Bronchus fibroblast of lung (primary cell): ENCODE measurements at places on chromosomes 12 and 14. TPM values are rescaled to one million over a fixed set of nuclear protein-coding genes. Genes with fewer than 3 reads are reported as not detected.

CLMN gene
- 0.17 and 0.30 TPM in 2 replicates for total RNA-seq

CLEC1A gene
- total RNA-seq = not detected in 2 replicates

ASCL1 gene
- total RNA-seq = not detected in 2 replicates

ESRRB gene
- under 0.01 TPM in 1 of 2 replicates, not detected in the other for total RNA-seq

MAP3K9 gene
- 0.45 and 0.84 TPM in 2 replicates for total RNA-seq

DPY19L2 gene
- 1.5 and 2.5 TPM in 2 replicates for total RNA-seq

TPPP2 gene
- not detected in 2 replicates for total RNA-seq

SLC7A8 gene
- total RNA-seq = 0.34 and 0.45 TPM in 2 replicates

SIX6 gene
- total RNA-seq = not detected in 2 replicates

CCDC196 gene
- not detected in 2 replicates for total RNA-seq

AVPR1A gene
- not detected in 2 replicates for total RNA-seq

OAS2 gene
- not detected in 2 replicates for total RNA-seq

ZBTB1 gene
- total RNA-seq = 14.4 and 18.7 TPM in 2 replicates

SOAT2 gene
- total RNA-seq = under 0.01 TPM in 1 of 2 replicates, not detected in the other

SP7 gene
- not detected in 2 replicates for total RNA-seq

SCN8A gene
- 0.74 and 1.7 TPM in 2 replicates for total RNA-seq

LRP1-AS gene
- not detected in 2 replicates for total RNA-seq

SELPLG gene
- total RNA-seq = 0.74 and 2.4 TPM in 2 replicates

ARHGDIB gene
- 3.7 TPM in 2 replicates for total RNA-seq

PTGER2 gene
- 120 and 124 TPM in 2 replicates for total RNA-seq

BEST3 gene
- not detected in 2 replicates for total RNA-seq

TOMM20L gene
- total RNA-seq = not detected in 2 replicates

GALNT16 gene
- total RNA-seq = 0.17 and 0.45 TPM in 2 replicates

FAR2 gene
- 6.7 and 7.1 TPM in 2 replicates for total RNA-seq

CLEC1B gene
- total RNA-seq = not detected in 2 replicates

HOXC10 gene
- total RNA-seq = not detected in 2 replicates

KRT3 gene
- not detected in 2 replicates for total RNA-seq

DIO3 gene
- total RNA-seq = not detected in 2 replicates

CLEC9A gene
- total RNA-seq = not detected in 2 replicates

OTX2 gene
- not detected in 2 replicates for total RNA-seq
